COLO829 (cell line): ENCODE measurements at places on chromosomes 7 and 10.
A peak's percentile ranks its signal among the peaks of the same experiment; 100 is the strongest.

- no peak for DNase-seq
Measured at GRCh38 chr7:90409667-90410066, 6.4 kb downstream of the CLDN12 start.

DNA sequence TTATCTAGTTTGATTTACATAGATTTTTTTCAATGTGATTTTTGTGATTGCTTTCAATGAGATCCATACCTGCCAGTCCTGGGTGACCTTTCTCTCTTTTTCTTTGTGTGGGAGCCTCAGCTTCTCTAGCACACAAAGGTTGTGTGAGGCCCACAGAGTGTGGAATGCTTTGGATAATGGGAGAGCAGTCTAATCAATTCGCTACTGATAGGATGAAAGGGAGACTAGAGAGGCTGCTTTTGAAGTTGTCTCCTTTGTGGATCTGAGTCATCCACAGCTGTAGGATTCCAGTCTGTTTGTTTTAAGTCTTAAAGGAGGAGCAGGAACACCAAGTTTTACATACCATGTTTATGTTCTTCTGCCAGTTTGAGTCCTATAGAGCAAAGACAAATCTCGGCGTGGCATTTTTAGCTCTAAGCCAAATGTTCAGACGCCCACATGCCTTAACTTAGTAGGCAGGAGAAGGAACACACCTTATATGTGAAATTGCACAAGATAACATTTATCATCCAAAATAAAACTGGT lies 330.0 kb downstream of the ARL4A start:
- DNase-seq: peak; percentile 79

- no peak for DNase-seq
Measured at GRCh38 chr10:12243864-12244620, 48.1 kb downstream of the CDC123 start.

DNA sequence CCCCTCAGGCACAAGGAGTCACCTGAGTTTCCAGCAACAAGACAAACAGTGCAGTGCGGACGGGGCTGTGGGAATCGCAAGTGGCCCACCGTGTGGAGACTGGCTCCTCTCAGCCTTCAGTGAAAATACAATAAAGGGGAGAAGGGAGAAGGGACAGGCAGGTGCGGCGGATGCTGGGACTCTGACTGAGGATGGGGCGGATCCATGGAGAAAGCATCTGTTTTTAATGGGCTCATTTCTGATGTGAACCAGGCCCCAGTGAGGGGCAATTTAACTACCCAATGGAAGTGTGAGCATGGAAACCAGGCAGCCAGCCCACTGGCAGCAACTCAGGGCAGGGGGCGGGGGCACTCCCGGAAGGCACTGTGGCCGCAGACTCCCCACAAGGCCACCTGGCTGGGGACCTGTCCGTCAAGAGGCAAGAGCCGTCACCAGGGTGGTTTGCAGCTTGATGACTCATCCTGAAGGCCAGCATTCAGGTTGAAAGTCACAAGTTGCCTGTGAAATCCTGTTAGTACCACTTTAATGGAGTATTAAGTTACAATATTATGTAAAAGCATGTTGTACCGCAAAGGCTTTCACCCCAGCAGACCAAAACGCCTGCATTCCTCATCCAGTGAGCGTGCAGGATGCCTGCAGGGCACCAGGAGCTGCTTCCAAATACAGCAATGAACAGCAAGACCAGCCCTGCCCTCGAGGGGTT lies 476.4 kb downstream of the PTPRN2 start:
- no peak for DNase-seq

GRCh38 chr10:109922976-109923921 lies at the start of gene XPNPEP1:
TSS of gene XPNPEP1 (minus strand) at chr10:109923511. CDS start at chr10:109923433, 78 bp downstream.
- peak; percentile 53 for DNase-seq

DNA sequence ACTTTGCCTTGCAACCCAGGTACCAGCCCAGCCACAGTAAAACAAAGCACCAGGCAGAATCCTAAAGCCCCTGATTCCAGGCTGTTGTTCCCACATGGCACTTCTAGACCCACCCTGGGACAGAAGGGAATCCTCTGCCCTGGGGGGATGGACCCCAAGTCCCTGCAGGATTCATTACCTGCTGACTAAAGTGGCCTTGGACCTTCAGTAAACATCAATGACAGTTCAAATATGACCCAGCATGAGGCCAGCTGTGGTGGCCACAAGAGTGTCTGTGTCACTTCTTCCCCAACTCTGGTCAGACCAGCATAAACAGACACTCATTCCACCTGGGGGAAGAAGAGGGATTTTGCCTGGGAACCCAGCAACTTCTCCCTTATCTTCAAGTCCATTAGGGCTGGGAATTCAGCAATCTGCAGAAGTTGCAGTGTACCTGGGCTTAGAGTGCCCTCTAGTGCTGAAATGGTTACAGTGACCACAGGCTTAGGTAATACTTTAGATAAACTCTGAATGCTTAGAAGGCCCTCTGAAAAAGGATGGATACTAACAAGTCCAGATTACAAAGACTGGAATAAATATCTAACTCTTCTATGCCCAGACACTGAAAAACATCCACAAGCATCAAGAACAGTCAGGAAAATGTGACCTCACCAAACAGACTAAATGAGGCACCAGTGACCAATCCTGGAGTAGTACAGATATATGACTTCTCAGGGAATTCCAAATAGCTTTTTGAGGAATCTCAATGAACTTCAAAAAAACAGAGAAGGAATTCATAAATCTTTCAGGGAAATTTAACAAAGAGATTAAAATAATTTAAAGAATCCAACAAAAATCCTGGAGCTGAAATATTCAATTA lies 108.5 kb upstream of the TMEM168 start:
- peak; percentile 57 for DNase-seq

GRCh38 chr10:9957351-9957750 lies 1060.3 kb upstream of the CELF2 start:
- peak; percentile 31 for DNase-seq

DNA sequence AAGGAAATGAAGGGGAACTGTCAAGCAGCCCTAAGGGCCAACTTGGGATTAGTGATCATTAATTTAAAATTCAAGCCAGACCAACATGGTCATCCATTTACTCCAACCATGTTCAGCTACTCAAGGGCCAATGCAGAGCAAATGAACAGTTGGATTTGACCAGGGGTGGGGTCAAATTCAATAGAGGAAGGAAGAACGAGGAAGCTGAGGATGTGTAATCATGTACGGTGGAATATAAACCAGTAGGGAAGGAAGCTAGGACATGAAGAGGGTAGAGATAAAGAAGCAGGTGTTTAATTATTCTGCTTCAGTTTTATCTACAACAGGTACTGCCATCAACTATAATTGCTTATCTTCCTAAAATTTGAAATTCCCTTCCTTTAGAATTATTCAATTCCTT lies 81.6 kb downstream of the HIBADH start:
- DNase-seq: no peak

GRCh38 chr10:108612485-108612884 lies 1310.8 kb downstream of the XPNPEP1 start:
- no peak for DNase-seq

DNA sequence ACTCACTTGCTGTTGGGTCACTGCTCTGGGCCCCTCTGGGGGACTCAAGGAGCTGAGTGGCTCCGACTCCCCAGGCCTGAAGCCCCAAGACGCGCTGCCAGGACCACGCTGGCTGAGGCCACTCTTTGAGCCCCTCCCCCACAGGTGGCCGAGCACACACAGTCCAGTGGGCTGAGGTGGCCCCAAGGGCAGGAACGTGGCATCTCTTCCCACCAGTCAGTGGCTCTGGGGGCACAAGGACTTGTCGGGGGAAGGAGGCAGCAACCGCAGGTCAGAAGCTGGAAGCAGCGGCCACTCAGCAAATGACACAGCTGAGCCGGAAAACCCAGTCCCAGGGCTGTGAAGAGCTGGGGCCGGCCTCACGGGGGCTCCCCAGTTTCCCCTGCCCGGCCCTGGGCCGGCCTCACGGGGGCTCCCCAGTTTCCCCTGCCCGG lies 24.1 kb downstream of the GRIFIN start:
- no peak for DNase-seq
